ENCODE measurements at places on chromosomes 4 and X. TPM values are rescaled to one million over a fixed set of nuclear protein-coding genes. Genes with fewer than 3 reads are reported as not detected.

LIMCH1 gene
- total RNA-seq, result 4.8 TPM

PPP4R3C gene
- not detected for total RNA-seq

ADRA2C gene
- total RNA-seq, result 7.0 TPM

TCEAL9 gene
- total RNA-seq, result 152 TPM

DUX4 gene
- not detected for total RNA-seq

BEX4 gene
- total RNA-seq, result 21.0 TPM

SYTL4 gene
- 3.1 TPM for total RNA-seq

SMR3B gene
- total RNA-seq, result not detected

HDAC8 gene
- total RNA-seq, result 17.5 TPM

BMP15 gene
- total RNA-seq, result not detected

SCML2 gene
- total RNA-seq, result 0.94 TPM

TLR1 gene
- 1.9 TPM for total RNA-seq

EMCN gene
- total RNA-seq, result not detected

KCND1 gene
- 3.5 TPM for total RNA-seq

NRK gene
- 21.9 TPM for total RNA-seq

ITIH6 gene
- not detected for total RNA-seq

KLKB1 gene
- not detected for total RNA-seq

IL15 gene
- total RNA-seq, result 3.7 TPM

ETDA gene
- total RNA-seq, result not detected

SCD5 gene
- total RNA-seq, result 13.9 TPM

CENPVL2 gene
- not detected for total RNA-seq

MAGEA2B gene
- total RNA-seq, result not detected

HTR2C gene
- total RNA-seq, result not detected

SFRP2 gene
- 11.3 TPM for total RNA-seq

ABRAXAS1 gene
- 16.9 TPM for total RNA-seq
